ENCODE measurements at places on chromosomes 12 and 14.

GRCh38 chr12:107704041-107704440 lies 18.4 kb downstream of the PWP1 start:
- peak; percentile 9 for DNase-seq

DNA sequence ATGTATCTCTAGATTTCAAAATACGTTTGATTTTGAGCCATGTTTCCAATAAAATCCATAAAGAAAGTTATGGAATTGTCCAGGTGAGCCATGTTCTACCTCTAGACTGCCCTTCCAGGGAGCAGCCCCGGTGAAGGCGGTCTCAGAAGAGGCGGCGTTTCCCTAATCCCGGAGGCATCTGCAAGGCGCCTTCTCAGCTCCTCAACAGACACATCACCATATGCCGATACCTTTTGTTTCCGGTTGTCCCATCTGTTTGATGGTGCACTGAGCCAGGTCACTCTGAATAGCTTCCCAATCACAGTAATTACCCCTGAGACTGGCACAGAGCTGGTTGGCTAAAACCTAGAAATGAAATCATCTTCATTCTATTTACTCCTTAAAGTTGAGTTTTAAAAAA lies 305.5 kb upstream of the FKBP4 start:
- DNase-seq, result no peak

GRCh38 chr12:115017346-115017745 lies 333.4 kb upstream of the TBX3 start:
- no peak for DNase-seq

DNA sequence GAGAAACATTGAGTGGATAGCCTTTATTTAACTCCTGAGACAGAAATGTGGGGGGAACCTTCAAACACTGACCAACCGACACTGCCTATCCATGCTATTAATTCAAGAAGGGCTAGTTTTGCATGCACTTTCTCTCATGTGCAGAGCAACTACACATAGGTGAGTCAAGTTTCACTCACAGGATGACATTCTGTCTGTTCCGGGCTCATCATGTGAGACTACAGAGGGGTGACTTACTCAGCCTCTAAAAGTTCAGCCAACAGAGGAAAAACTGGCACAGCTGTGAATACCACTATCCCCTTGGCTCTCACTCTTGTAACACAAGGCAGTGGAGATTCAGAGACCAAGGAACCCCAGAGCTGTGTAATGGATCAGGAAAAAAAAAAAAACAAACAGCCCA lies 13.3 kb downstream of the BEST3 start:
- peak; percentile 40 for DNase-seq

GRCh38 chr12:14239935-14240872 lies 125.3 kb upstream of the ATF7IP start:
- DNase-seq, result peak; percentile 8

- no peak for DNase-seq
These were observed 84.1 kb upstream of the TRAF3 start for GRCh38 chr14:102693006-102693755.
